ENCODE measurements at places on chromosomes 11 and 22.

GRCh38 chr11:68090706-68091105 lies 30.5 kb downstream of the CHKA start:
- DNase-seq, result peak; percentile 50

DNA sequence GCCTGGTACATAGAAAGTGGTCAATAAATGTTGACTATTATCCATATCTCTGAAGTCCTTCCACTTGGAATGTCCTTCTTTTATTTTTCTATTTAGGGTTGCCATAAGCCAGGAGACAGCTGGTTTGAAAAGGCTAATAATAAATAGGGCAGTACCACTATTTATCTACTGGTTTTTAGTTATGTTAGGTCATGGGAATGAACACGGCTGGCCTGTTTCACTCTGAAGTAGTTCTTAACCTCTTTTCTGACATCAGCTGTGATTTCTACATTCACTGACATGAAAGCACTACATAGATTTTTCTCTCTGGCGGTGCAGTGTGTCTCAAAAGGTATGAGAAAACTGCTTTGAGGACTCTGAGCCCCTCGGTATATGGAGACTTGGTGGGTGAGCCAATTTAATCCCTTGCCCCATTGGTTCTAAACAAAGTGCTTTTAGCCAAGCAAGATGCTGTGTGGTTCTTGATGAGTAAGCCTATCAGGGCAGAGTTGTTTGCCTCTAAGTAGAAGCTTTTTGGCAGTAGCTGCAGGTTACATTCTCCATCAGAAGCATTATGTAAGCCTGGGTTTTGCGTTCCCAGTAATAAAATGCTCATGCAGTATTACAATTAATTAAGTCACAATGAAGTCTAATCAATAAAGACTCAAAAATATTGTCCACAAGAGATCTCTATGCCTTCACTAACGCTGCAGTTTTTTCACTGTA lies 48.7 kb upstream of the APOA1 start:
- DNase-seq, result no peak

GRCh38 chr11:35507688-35508087 lies 17.7 kb downstream of the PAMR1 start:
- no peak for DNase-seq

DNA sequence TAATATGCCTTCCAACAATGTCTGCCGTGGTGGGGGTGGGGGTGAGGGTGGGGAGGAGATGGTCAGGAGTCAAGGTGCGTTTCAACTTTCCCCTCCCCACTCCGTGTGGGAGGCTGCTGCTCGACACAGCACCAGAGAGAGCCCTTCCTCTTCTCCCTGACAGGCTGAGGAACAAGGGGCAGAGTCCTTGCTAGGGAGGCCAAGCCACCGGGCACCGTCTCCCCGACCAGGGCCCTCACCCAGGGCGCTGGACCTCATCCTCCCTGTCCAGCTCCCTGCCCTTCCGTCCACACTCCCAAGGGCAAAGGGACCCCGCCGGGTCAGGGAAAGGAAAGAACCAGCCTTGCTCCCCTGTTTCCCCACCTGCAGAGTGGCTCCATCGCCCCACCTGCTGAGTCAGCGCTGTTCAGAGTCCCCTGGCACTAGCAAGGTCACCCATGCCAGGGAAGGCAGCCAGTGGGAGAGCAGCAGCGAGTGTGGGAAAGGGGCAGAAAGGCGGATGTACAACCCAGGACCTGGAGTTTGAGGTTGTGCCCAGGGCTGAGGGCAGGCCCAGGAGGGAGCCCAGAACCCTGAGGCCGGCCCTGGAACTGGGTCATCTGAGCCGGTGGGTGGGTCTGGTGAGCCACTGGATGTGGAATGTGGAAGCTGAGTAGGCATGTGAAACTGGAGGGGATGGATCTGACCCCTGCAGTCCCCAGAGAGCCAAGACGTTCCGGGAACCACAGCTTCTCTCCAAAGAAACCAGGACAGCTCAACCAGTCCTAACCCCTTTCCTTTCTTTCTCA lies 47.2 kb downstream of the BUD13 start:
- no peak for DNase-seq

- DNase-seq, result no peak
These were observed 155.3 kb upstream of the RASSF10 start for GRCh38 chr11:12853652-12854296.

DNA sequence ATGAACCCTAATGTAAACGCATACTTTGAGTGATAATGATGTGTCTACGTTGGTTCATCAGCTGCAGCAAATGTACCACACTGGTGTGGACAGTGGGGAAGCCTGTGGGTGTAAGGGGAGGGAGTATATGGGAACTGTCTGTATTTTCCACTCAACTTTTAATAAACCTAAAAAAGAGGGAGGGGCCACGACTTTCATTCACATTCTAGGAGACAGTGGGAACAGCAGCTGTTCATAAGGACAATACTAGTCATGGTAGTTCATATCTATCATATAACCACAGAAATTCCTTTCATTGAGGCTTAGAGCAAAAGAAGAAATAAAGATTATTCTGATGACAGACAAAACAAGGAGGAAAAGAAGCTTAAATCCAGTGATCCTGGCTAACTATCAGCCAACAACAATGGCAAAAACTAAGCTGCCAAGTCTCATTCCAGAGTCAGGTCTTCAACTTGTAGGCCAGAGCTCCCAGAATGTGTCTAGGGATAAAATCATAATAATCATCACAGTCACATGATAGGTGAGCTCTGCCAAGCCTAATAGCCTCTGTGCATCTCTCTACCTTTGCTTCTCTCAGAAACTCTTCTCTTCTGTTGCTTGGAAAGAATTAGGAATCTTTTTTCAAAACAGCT lies 59.4 kb upstream of the CHRM4 start:
- DNase-seq, result no peak

- no peak for DNase-seq
These were observed 319.7 kb upstream of the CTSC start for GRCh38 chr11:88657076-88657738.

DNA sequence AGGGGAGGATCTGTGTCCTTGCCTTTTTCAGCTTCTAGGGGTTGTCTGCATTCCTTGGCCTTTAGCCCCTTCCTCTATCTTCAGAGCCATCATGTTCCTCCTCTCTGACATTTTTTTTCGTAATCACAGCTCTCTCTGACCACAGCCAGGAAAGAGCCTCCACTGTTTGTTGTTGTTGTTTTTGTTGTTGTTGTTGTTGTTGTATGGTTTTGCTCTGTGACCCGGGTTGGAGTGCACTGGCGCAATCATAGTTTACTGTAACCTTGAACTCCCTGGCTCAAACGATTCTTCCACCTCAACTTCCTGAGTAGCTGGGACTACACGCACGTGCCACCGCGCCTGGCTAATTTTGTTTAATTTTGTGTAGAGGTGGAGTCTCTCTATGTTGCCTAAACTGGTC lies 55.3 kb upstream of the KCNQ1OT1 start:
- DNase-seq, result no peak

GRCh38 chr22:46916886-46917770 lies 154.7 kb downstream of the TBC1D22A start:
- no peak for DNase-seq

DNA sequence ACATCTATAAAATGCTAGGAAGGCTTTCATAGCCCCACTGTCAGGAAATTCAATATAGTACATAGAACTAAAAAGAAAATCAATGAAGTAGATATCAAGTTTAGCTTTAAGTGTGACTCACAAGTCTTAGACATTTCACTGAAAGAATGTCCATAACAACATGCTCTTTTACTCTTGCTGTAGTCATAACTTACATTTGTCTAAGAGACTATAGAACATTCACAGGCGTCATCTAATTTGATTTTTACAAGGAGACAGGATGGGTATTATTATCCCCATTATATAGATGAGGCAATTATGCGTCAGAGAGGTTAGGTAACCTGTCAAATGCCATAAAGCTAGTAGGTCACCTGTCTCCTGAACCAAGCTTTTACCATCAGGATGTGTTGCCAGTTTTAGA lies 36.9 kb downstream of the BDNF start:
- DNase-seq, result no peak

DNA sequence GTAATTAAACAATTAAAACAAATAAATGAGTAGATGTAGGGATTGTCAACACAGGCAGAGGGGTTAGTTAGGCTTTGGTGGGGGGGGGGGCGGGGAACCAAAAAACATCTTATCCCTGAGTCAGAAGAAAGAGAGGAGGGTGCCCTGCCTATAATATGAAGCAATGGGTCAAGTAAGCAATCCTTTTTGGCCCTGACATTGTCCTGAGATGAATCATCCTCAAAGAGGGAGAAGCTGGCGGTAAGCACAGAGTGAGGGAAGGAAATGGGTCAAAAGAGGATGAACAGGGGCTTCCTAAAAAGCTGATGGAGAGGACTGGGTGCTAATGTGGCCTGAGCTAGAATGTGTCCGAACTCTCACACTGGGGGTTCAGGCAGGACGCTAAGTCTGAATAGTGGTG lies 4.7 kb downstream of the OLFML1 start:
- DNase-seq, result peak; percentile 22
